Right cardiac atrium (tissue), 5 donors: ENCODE measurements at places on chromosomes 13 and 19.

DNA sequence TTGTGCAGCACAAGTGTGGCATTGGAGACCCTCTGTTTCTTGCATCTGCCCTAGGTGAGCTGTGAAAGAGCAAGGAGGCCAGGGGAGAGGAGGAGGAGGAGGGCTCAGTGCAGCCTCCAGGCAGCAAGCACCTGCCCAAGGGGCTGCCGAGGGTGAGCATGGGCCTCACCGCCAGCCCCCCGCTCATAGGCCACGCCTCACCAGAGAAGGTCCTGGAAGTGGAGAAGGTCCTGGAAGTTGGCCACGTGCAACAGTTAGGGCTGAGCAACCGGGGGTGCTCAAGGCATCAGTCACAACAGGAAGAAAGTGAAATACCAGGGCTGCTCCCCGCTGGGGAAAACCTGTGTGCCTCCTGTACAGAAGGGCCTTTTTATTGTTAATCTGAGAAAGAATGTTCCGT lies 168.9 kb downstream of the TEX29 start:
- DNase-seq = no peak

- DNase-seq = no peak
These were observed 251.5 kb downstream of the DNAJC15 start for GRCh38 chr13:43274881-43275280.

- no peak for DNase-seq
These were observed 219.9 kb downstream of the SPRY2 start for GRCh38 chr13:80121038-80121437.

GRCh38 chr19:19403373-19403901 lies 2.0 kb upstream of the GATAD2A start:
- DNase-seq = no peak

DNA sequence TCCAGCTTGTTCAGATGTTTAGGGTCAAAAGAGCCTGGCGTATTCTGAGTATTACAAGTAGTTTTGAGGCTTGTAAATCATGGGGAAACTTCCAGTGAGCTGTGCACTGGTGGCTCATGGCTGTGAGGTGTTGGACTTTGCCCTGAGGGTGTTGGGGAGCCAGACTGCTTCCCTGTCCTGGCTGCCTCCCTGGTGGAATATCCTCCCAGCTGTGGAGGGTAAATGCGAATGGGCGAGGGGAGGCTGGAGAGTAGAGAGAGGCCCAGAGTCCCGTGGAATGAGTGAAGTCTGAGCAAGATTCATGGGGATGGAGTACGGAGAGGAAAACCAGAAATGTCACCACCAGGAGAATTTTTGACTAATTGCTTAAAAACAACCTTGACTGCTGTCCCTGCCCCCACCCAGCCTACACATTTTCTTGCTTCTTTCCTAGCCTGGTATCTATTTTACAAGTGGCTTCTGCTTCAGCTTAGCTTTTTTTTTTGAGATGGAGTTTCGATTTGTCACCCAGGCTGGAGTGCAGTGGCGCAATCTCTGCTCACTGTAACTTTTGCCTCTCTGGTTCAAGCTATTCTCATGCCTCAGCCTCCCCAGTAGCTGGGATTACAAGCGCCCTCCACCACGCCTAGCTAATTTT lies 3.7 kb downstream of the SNRPA start:
- no peak for DNase-seq

GRCh38 chr19:6735181-6735911 lies 2.0 kb downstream of the GPR108 start:
- DNase-seq = no peak

DNA sequence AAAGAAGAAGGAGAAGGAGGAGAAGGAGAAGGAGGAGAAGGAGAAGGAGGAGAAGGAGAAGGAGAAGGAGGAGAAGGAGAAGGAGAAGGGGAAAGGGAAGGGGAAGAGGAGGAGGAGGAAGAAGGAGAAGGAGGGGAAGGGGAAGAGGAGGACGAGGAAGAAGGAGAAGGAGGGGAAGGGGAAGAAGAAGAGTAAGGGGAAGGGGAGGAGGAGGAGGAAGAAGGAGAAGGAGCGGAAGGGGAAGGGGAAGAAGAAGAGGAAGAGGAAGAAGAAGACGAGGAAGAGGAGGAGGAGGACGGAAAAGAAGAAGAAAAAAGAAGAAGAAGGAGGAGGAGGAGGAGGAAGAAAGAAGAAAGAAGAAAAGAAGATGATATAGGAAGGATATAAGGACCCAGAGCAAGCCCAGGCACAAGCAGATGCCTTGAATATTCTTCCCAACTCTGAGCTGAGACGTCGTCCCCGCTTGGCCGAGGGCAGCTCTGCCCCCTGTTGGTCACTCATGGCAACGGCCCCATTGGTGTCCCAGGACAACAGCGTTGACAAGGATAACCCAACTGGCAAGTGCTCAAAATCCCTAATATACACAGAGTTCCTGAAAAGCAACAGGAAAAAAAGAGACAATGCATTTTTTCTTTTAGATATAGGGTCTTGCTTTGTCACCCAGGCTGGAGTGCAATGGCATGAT lies 30.6 kb upstream of the IGSF23 start:
- peak; percentile 32 for DNase-seq

DNA sequence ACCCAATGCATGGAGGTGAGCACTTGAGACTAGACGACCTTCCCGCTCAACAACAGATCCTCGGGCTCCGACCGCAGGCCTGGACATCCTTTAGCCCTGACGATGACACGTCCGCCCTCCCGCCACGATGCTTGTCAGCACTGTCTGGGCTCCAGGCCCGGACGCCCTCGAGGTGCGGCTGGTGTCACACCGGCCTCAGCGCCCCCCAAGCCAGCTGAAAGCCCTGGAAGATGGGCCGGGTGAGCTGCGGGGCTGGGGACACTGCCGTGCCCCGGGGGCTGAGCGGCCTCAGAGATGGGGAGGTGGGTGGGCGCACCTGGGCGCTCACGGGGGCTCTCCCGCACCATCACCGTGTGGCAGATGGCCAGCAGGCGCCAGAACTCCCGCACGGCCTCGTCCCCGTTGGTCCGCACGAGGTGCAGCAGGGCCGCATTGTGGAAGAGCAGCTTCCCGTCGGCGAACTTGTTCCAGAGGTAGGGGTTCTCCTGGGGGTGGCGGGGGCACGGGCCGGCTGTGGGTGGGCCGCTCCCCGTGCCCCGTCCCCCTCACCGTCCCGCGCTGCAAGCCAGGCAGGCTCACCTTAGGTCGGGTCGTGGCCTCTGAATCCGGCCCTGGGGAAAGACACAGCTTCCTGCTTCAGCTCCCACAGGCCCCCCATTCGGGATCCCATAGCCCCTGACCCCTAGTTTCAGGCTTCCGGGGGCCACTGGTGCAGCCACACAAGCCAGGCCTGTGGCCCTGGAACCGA lies 15.5 kb downstream of the ATP8B3 start:
- peak; percentile 45 for DNase-seq
